ENCODE measurements at places on chromosomes 13 and 19.

DNA sequence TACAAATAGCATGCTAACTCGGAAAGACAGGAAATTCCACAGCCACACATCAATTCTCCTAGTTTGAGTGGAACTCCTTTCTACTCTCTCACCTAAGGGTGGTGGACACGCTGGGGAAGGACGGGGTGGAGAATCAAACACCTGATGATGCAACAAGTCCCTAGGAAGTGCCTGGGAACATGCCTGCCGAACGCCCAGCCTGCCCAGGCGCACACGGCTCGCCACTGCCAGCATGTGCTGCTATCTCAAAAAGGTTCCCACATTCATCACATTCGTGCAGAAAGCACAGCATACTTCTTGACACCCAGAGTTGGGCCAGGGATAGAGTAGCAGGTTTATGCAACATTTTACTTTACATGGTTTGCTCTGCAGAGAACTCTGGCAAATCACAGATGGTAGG, 164.6 kb downstream of the ABCC4 start:
- no peak for DNase-seq

- DNase-seq, result no peak
Measured at GRCh38 chr13:27022571-27023311, 148.9 kb downstream of the USP12 start.

DNA sequence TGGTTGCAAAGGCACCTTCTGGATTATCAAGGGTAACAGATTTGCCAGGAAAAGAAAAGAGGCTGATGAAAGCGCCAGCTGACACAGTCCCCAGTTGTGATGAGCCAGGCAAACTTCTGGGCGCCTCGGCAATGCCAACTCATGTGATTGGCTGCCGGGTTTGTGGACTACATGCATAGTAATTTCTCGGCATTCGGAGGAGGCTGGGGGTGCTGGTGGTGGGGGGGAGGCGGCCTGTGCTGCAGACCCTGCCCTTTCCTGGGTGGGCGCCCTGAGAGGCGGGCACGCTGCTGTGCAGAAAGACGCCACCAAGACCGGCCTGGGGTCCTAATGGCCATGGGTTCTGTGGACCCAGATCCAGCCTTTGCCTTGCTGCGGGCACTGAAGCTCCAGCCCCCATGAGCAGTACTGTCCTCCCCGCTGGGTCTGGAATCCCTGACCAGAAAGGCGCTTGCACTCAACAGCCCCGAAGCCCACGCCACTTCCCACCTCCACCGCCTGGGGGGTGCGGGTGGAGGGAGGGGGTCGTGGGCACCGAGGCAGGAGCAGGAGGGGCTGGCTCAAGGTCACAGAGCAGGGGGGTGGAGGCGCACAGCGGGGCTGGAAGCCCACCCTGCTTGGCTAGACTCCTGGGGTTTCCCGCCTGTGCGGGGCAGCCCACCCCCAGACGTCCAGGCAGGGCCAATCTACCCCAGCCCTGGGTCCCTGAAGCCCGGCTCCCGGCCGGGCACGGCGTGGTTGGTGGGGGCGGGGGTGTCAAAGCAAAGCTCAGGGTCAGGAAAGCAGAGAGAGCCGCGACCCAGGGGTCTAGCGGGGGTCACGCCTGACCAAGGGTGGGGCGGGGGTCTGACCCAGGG, 1.0 kb downstream of the DIRAS1 start:
- DNase-seq, result no peak

- no peak for DNase-seq
Measured at GRCh38 chr13:111176421-111176820, 61.3 kb downstream of the ARHGEF7 start.

DNA sequence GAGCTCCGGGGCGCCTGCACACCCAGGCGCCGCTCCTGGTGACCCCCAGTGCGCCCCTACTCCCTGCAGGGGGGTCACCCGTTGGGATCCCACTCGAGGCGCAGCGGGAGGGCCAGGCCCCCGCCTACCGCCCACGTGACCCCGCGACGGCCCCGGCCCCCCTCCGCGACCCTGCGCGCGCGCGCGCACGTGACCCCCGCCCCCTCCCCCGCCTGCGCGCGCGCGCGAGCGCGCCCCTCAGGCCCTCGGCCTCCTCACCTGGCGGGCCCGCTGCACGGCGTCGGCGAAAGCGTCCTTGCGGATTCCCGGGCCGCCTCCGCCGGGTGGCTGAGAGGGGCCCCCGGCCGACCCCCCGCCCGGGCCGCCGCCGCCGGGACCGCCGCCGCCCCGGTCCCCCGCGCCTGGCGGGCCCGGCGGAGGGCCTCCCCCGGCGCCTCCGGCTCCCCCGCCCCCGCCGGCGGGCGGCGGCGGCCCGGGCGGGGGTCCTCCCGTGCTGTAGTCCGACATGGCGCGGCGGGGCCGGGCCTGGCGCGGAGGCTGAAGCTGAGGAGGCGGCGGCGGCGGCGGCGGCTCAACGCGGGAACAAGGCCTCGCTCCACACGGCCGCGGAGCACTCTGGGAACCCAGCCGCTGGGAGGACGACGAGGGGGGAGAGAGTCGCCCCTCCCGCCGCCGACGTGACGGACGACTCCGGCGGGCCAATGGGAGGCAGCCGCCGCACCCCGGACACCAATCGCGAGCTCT, at the start of gene KHSRP:
Gene KHSRP, minus strand, starts transcription at position 617 of the 744 bp plus-strand sequence. Its CDS starts 110 bp downstream, at position 507.
- DNase-seq, result no peak

DNA sequence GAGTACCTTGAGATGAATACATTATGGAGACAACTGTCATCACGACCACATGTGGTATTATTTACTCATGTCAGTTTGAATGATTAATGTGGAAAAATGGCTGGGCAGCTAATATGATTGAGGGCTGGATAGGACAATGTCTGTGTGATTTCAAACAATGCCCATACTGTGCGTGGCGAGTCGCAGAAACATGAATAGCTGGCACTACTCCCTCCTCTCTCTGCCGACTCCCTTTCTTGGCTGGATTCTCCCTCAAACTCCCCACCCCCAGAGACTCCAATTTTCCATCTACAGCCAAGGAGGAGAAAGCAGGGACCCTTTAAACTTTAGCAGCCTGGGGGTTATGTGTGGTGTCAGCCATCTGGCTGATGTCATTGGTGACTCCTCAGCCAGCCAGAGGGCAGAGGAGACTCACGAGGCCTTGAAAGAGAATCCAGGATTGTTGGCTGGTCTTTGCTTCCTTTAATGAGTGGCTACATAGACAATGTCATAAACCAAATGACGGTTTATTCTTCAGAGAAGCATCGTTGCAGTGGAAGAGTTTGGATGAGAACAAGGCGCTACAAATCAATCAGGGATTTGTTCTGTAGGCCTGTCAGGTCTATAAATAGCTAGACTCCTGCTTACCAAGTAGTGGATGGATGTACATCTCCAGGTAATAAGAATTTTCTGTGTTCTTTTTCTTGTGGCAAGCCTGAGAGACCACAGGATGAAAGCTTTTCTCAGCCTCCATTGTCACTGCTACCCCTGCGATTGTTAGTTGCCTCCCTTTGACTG, 165.6 kb downstream of the DLEU7 start:
- DNase-seq, result no peak

GRCh38 chr19:38060331-38060730, 153.3 kb downstream of the SIPA1L3 start:
- no peak for DNase-seq

All from stimulated activated CD4-positive, alpha-beta T cell treated with anti-CD3 and anti-CD28 coated beads, Interleukin-1b, Interleukin-23, amount 100 ng/mL, for 1 hour (primary cell).